Mesenteric fat pad (tissue), 1 donor: ENCODE measurements at places on chromosomes 5 and 9. TPM values are rescaled to one million over a fixed set of nuclear protein-coding genes. Genes with fewer than 3 reads are reported as not detected.

Gene SIT1
- 1.3 TPM for total RNA-seq

Gene CCDC107
- total RNA-seq = 103 TPM

Gene SNCAIP
- 3.6 TPM for total RNA-seq

Gene LCN15
- 0.32 TPM for total RNA-seq

Gene PCDHB5
- 1.5 TPM for total RNA-seq

Gene IL9
- total RNA-seq = not detected

Gene PRR16
- 3.3 TPM for total RNA-seq

Gene CCDC152
- total RNA-seq = 0.45 TPM

Gene MARCOL
- total RNA-seq = not detected

Gene MORN5
- total RNA-seq = not detected
